Spinal cord (tissue), 10 donors: ENCODE measurements at places on chromosomes 4 and X.

DNA sequence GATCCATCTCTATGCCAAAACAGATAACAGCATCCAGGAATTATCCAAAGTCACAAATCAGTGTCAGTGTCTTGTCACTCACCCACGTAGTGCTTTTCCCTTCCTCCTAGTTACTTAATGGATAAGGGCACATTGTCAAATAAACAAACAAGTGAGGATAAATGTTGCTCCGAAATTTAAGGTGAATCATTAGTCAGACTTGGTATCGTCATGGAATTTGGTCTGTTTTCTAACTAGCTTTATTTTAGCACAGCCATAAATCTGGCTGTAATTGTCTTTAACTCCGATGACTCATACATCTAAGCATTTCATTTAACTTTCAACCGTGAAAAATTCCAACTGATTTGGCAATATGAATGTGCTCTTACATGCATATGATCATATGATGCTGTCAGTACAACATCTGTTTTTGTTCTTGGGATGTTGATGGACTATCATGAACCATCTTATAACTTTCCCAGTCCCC lies 83.3 kb downstream of the SNCA start:
- DNase-seq, result peak; percentile 27

- no peak for DNase-seq
Observed at GRCh38 chr4:104942990-104943743, 203.5 kb upstream of the TET2 start.

- DNase-seq, result peak; percentile 22
Observed at GRCh38 chr4:101439926-101440325, 92.6 kb upstream of the PPP3CA start.

GRCh38 chr4:7331682-7332000 lies 103.1 kb downstream of the PSAPL1 start:
- no peak for DNase-seq

DNA sequence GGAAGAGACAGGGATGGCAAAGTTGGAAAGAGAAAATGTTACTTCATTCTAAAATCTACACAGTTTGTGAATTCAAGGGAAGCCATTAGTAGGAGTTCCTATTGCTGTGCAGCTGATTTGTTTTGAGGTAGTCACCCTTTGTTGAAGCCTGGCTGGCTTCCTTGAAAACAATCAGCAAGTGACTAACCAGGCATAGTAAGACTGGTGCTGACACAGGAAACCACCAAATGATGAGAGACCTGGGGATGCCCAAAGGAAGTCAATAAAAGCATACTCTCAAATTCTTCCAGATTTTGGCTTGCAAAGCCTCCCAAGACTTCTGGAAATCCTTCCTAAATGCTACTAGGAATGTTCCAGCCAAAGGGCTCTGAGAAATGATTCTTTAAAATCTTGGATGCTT lies 23.9 kb upstream of the PRDM8 start:
- DNase-seq, result no peak

DNA sequence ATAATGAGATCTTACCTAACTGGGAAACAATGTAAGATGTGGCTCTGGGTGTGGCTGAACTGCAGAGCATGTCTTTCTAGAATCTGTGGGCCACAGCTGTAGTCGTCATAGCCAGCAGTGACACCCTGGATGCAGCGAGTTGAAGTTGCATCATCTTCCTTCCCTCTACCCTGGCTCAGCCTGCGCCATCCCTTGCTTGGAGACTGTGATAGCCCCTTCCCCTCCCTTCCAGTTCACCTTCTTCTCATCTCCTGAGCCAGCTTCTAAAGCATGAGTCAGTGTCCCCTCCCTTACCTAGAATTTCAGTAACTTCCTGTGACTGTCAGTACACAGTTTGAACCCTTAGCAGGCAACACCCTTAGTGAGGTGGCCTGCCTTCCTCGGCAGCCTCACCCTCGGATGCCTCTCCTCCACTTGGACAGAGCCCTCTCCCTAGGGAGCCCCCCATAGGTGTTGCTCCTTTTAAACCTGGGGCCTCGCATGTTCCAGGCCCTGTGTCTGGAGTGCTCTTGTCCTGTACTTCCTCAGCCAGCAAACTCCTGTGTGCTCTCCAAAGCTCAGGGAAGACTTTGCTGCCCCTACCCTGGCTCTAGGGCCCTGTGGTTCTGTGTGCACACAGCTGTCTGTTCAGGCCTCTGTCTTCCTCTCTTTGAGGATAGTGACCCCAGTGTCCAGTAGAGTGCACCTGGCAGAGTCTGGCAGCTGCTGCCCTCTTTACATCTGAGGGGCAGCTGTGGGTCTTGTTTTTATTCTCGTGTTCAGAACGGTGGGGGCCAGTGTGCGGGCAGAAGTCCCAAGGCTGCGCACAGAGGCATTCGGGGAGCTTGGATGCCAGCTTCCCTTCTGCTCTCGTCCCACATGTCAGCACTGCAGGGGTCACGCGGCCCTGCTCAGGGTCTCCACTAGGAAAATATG lies 43.7 kb upstream of the TADA2B start:
- no peak for DNase-seq
